Upper lobe of left lung (tissue), 6 donors: ENCODE measurements at places on chromosomes 5 and 9. TPM values are rescaled to one million over a fixed set of nuclear protein-coding genes. Genes with fewer than 3 reads are reported as not detected.
A peak's percentile ranks its signal among the peaks of the same experiment; 100 is the strongest.

Gene FRRS1L
- total RNA-seq = not detected

Gene QRFP
- not detected for total RNA-seq

- DNase-seq = no peak
Measured at GRCh38 chr5:169003721-169004541, 297.0 kb downstream of the SLIT3 start.

DNA sequence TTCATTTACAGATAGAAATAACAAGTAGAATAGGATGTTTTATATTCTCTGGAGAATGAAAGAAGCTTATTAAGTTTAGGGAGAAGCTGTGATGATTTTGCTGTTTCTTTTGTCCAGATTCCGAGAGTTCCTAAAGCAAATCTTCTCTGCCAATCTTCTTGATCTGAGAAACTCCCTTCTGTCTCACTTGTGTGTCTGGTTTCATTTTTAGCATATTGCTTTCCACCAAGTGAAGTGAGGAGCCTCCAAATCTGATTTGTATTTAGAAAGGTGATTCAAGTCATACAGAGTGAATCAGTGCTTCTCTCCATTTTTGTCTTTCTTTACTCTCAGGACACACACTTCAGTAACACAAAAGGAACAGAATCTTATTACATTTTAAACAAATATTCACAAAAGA is 48.4 kb downstream of the STX17 start:
- no peak for DNase-seq

- peak; percentile 84 for DNase-seq
Measured at GRCh38 chr9:136496801-136497620, 14.2 kb upstream of the SEC16A start.

DNA sequence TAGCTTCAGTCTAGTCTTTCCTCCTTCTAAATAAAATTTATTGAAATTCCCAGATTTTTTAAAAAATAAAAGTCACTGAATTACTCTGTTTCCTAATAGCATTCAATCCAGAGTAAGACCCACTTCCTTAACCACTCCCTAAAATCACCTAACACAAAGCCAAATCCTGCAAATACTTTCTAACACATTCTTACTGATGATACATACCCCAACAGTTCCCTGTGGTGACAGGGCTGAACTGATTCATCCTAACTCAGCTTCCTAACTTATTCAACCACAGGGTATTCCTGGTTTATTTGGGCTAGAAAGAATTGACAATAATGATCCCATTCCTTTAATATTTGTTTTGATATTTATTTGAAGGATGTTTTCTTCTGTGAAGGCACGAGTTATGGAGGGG is 40.7 kb upstream of the ZNF300 start:
- no peak for DNase-seq

DNA sequence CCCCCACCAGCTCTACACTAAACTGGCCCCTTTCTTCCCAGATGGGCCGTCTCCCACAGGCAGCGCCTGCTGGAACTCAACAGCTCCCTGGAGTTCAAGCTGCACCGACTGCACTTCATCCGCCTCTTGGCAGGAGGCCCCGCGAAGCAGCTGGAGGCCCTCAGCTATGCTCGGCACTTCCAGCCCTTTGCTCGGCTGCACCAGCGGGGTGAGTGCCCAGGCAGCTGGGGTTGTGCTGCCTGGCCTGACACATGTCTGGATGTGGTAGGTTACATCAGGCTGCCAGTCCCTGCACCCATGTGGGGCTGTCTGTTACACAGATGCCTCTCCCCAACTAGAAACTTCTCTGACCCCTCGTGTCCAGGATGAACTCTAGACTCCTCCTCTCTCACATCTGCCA is 9.8 kb downstream of the NHP2 start:
- DNase-seq = no peak
